ENCODE measurements at places on chromosomes 6 and 20.

DNA sequence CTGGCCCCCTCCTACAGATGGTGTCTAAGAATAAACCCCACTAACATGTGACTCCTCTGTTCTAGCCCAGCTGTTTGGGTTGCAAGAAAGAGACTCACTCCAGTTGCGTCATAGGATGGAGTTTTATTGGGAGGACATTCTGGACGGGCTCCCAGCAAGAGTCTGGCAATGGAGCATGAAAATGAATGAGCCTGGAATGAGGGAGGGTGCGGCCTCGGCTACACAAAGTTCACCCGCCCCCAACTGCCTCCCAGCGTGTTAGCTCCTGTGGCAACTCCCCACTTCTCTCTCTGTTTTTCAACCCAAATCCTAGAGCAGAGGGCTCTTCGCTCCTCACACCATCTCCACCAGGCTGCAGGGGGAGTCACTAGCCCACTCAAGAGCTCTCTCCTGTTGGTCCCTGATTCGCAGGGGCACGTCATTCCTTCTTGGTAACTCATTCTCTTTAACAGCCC lies 5.1 kb upstream of the ADAM33 start:
- DNase-seq, result no peak

- no peak for DNase-seq
These were observed 157.1 kb upstream of the CENPW start for GRCh38 chr6:126182650-126183311.

GRCh38 chr20:1375515-1375914 lies 17.3 kb downstream of the FKBP1A start:
- no peak for DNase-seq

GRCh38 chr20:62952373-62952967 lies at the start of gene SLC17A9:
Gene SLC17A9 (plus strand): TSS chr20:62952709. CDS start chr20:62952831, 122 bp downstream.
- peak; percentile 46 for DNase-seq

DNA sequence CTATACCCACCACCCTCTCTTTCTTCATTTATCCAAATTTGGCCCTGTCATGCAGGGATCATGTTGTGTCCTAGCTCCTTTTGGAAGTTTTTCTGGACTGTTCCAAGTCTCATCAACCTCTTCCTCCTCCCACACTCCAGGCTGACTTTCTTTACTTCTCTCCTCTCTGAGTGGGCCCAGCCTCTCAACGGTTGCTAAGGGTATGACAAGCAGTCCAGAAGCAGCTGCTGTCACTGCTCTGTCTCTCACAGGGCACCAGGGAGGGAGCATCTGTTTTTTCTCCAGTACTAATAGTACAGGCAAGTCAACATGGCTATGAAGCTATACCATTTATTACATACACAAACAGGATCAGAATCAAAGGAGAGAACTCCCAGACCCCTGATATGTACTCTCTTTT lies 8.2 kb downstream of the NT5DC1 start:
- DNase-seq, result no peak

- no peak for DNase-seq
These were observed 93.1 kb upstream of the HEY2 start for GRCh38 chr6:125656287-125656870.

DNA sequence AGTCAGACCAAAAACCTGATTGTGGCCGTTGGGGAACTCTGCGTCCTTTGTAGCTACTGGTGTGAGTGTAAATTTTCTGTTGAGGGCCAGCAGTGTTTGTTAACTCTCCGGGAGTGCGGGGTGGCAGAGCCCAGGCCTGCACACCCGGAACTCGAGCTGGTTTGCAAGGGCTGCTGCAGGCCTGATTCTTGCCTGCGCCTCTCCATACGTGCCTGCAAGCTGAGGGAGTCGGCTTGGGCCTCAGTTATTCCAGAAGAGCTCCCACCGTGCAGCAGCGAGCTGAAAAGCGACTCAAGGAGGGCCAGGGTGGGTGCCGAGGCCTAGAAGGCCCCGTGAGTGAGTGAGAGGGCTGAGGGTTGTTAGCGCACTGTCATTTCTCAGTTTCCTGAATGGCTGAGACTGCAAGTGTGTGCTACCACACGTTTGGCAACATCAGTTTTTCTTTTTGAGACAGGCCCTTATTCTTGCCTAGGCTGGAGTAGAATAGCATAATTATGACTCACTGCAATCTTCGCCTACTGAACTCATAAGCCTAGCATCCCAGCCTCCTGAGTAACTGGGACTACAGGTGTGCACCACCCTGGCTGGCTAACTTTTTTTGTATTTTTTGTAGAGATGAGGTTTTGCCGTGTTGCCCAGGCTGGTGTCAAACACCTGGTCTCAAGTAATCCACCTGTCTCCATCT lies 33.9 kb upstream of the KIF13A start:
- DNase-seq, result no peak

GRCh38 chr6:142294679-142295078 lies 7.1 kb upstream of the ADGRG6 start:
- no peak for DNase-seq

- no peak for DNase-seq
These were observed 94.5 kb downstream of the SSR1 start for GRCh38 chr6:7218406-7218988.

DNA sequence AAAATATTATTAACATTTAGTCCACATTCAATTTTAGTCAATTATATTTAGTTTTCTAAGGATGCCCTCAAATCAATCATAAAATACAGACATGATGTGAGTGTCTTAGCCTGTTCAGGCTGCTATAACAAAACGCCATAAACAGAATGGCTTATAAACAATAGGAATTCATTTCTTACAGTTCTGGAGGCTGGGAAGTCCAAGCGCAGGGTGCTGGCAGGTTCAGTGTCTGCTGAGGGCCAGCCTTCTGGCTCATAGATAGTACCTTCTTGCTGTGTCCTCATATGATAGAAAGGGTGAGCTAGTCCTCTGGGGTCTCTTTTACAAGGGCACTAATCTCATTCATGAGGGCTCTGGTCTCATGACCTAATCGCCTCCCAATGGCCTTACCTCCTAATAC lies 10.0 kb upstream of the CDC5L start:
- no peak for DNase-seq

- no peak for DNase-seq
These were observed 15.6 kb upstream of the RIPK1 start for GRCh38 chr6:3052481-3053230.

DNA sequence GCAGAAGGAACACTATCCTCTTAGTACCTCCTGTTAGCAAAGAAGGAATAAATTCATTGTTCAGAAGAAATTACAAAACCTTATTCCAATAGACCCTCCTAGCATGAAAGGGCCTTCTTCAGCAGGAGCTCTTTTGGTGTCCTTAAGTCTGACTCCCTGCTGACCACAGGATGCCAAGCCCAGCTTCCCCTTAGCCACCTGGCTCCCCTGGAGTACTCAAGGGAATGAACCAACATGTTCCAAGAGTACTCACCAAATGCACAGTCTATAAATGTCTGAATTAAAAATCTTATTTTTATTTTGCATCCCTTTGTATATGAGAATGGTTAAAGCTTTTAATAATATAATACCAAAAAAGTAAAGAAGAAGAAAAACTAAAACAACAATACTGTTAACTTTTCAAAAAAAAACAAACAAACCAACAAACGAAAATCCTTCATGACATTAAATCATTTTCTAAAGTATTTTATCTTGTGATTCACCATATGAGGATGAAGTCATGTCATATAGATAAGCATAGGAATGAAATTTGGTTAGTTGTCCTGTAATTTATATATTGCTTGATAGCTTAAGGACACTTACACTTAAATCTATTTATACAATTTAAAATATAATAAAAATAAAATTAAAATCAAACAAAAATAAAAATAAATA lies 1355.1 kb downstream of the HACE1 start:
- no peak for DNase-seq

DNA sequence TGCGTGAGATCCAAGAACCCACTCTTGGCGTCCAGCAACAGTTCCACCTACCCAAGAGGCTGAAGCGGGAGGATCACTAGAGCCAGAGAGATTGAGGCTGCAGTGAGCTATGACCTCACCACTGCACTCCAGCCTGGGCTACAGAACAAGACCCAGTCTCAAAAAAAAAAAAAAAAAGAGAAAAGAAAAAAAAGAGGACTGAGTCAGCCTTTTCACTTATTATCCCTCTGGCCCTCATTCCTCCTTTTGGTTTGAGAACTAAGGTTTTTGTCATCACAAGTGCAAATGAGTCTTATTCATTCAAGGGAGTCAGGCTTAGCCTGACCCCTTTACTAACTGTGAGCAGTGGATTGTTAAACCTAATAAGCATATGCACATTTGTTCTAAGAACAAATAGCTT lies 37.9 kb upstream of the JARID2 start:
- DNase-seq, result no peak

DNA sequence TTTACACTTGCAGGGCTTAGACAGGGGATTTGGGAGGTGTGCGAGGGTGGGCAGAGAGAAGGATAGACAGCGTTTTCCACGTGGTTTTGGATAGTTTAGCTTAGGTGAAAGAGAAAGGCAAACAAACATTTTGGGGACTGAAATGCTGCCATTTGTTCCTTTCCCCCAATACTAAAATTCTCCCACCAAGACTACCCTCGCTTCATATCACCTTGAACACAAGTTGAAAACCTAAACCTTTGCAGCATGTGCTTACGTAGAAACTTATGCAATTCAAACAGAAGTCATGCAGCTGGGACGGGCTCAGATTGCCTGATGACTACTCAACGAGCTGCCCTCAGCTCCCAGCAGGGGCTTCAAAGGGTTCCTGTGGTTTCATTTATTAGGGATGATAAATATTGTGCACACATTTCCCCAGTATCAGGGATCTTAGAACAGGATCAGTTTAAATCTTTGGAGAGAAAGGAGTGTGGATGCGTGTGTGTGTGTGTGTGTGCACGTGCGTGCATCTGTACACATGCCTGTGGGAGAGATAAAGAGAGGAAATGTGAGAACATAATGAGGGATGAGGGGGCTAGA lies 77.3 kb downstream of the SLC22A23 start:
- DNase-seq, result no peak

GRCh38 chr20:17500271-17500670 lies 30.9 kb downstream of the BFSP1 start:
- no peak for DNase-seq
